ENCODE measurements at places on chromosomes 1 and 21.

DNA sequence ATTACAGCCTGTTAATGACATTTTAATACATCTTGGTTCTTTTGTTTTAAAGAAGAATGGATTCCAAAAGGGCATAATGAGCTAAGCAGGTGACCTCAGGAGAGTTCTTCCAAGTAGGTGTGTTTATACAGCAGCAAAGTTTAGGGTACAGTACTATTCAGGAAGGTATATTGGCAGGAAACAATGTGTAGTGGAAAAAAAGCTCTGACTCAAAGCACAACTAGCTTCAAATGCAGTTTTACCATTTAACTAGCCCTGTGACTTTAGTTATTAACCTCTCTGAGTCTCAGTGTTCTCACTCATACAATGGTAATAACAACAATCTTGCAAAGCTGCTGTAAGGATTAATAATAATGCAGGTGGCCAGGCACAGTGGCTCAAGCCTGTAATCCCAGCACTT is 29.9 kb downstream of the FAF1 start:
- DNase-seq, result no peak

GRCh38 chr1:18417316-18418269 is 63.1 kb upstream of the KLHDC7A start:
- no peak for DNase-seq

DNA sequence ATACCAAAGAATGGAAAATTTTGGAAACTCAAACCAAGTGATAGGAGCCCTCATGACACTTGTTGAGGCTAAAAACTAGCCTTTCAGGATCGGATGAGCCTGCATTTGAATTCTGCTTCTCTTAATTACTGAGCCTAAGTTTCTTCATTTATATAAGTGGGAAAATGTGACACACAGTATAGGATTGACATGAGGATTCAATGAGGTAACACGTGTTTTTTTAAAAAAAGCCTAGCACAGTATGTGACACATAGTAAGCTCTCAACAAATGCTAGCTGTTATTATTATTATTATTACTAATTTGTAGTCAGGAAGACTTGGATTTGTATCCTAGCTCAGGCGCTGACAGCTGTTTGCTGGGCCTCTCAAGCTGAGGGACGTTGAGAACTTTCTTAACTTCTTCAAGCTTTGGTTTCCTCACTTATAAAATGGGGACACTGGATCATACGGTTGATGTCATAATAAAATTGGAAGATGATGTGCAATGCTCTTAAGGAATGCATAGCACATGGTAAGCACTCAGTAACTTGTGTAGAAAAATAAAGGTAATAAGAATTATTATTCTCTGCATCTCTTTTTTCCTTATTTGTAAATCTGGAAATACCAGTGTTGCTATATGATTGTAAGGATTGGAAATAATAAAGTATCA is 55.4 kb upstream of the JUN start:
- no peak for DNase-seq

DNA sequence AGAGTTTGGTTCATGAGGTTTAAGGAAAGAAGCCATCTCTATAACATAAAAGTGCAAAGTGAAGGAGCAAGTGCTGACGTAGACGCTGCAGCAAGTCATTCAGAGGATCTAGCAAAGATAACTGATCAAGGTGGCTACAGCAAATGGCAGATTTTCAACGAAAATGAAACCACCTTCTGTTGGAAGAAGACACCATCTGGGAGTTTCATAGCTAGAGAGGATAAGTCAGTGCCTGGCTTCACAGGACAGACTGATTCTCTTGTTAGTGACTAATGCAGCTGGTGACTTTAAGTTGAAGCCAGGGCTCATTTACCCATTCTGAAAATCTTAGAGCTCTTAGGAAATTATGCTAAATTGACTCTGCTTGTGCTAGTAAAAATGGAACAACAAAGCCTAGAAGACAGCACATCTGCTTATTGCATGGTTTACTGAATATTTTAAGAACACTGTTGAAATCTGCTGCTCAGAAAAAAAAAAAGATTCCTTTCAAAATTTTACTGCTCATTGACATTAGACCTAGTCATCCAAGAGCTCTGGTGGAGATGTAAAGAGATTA is 10.5 kb downstream of the MAEL start:
- DNase-seq, result no peak

- DNase-seq, result no peak
These were observed 81.1 kb upstream of the BTG3 start for GRCh38 chr21:17693801-17694200.

DNA sequence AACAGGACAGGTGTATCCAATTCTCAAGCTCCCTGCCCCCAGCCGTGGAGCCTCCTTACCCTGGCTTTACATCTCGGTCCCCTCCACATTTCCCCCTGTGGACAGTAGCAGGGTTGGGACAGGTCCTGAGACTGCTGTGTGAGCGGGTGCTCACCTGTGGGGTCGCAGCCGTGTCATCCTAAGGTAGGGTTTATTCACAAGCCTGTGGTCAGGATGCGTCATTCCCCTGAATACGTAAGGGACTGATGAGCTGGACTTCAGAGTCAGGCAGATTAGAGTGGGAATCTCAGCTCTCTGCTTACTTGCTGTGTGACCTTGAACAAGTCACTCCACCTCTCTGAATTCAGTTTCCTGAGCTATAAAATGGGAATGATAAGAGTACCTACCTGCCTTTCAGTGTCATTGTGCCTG is 17.7 kb downstream of the ZNF362 start:
- no peak for DNase-seq

- DNase-seq, result no peak
These were observed 53.0 kb downstream of the CD46 start for GRCh38 chr1:207804721-207805468.

GRCh38 chr1:184593597-184593996 is 161.1 kb downstream of the EDEM3 start:
- DNase-seq, result no peak

GRCh38 chr1:92961896-92962752 is 862 bp upstream of the DIPK1A start:
- peak; percentile 44 for DNase-seq

DNA sequence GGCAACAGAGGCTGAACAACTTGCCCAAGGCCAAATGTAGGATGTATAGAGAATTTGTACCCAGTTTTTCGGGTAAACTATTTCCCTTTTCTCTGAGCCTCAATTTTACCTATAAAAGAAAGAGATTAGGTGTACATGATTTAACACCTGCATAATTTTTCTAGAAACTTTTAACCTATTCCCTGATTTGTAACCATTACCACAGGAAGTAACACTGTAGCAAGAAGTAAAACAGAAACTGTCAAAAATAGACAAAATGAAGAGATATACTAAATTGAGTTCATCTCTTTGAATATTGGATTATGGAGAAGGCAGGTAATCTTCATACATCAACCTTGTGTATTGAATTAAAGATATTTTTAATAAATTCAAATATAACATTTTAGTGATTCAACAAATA is 136.2 kb downstream of the ZC3H11B start:
- DNase-seq, result no peak

DNA sequence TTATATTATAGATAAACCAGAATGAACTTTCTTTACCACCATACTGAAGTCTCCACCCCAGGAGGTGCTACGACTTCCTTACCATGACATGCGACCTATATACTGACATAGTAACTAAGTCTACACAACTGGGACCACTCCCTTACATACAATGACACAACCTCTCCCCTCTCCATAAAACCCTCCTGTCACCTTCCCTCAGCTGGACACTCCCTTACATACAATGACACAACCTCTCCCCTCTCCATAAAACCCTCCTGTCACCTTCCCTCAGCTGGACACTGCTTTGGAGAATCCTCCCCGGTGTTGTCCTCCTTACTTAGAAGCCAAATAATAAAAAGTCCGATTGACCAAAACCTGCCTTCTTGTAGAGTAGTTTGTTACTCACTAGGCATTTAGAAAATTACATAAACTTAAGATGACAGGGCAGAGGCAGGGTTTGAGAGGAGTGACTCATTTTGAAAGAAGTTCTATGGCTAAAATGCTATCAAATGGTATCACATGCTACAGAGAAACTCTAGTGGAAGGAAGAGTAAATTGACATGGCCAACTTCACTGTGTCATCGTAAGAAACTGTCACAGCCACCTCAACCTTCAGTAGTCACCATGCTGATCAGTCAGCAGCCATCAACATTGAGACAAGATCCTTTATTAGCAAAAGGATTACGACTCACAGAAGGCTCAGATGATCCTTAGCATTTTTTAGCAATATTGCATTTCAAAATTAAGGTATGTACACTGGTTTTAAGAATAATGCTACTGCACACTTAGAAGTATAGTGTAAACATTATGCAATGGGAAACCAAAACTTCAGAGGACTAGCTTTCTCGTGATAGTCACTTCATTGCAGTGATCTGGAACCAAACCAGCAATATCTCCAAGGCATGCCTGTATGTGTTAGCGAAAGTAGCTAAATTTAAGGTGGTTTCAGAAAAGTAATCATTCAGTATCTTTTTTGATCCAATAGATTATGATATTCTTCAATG is 56.4 kb downstream of the AHCTF1 start:
- DNase-seq, result no peak

DNA sequence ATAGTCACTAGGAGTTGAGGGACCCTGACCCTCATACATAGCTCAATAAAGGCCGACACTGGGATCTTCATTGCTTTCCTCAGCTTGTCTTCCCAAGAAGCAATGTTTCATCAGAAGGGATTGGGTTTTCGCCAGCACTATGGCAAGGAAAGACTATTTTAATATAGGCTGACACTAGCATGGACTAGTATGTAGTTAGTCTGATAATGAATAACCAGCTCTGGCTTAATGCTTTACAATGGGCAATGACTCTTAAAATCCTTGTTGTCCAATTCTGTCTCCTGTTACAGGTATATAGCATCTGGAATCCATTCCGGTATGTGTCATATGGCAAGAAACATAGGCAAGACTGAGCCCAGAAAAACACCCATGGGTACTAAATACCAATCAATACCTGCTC is 15.3 kb upstream of the SYT2 start:
- DNase-seq, result no peak

GRCh38 chr1:59077466-59078069 is 219.3 kb upstream of the FGGY start:
- no peak for DNase-seq

GRCh38 chr21:44874497-44875315 is 1.2 kb upstream of the PTTG1IP start:
- no peak for DNase-seq

Measured in stimulated activated CD8-positive, alpha-beta memory T cell treated with anti-CD3 and anti-CD28 coated beads, Interleukin-4, amount 100 ng/mL, for 1 hour (primary cell).